KBM-7 (cell line): ENCODE measurements at places on chromosomes 5 and 9.
A peak's percentile ranks its signal among the peaks of the same experiment; 100 is the strongest.

- no peak for DNase-seq
Measured at GRCh38 chr9:81384911-81385310, 304.4 kb downstream of the TLE1 start.

DNA sequence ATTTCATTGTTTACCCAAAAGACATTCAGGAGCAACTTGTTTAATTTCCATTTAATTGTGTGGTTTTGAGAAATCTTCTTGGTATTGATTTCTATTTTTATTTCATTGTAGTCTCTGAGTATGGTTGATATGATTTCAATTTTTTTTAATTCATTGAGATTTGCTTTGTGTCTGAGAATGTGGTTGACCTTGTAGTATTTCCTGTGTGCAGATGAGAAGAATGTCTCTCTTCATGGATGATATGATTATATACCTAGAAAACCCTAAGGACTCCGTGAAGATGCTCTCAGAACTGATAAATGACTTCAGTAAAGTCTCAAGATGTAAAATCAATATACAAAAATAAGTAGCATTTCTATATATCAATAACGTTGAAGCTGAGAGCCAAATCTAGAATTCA, 202.4 kb upstream of the CDH9 start:
- no peak for DNase-seq

DNA sequence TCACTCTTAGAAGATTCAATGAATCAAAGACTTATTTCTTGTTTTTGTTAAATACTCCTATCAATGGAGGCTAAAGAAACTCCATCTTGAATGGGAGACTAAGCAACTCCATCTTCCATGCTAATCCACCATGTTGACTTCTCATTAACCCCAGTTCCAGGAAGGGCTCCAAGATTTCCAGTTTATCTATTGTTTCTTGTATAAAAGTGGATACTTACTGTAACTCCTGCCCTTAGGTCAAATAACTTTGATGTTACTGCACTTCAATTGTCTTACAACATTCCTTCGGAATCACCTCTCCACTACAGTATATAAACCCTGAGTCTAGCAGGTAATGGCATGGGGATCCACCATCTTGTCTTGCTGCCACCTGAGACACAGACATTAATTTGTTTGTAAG, 63.0 kb downstream of the PUM3 start:
- DNase-seq, result no peak

- DNase-seq, result no peak
Measured at GRCh38 chr9:107541523-107541922, 52.0 kb upstream of the KLF4 start.

GRCh38 chr9:36837431-36838405, 196.3 kb downstream of the PAX5 start:
- no peak for DNase-seq

GRCh38 chr9:135909371-135909770, 2.0 kb upstream of the CAMSAP1 start:
- DNase-seq, result no peak

GRCh38 chr5:164518067-164518740, 1012.8 kb downstream of the MAT2B start:
- DNase-seq, result peak; percentile 44

DNA sequence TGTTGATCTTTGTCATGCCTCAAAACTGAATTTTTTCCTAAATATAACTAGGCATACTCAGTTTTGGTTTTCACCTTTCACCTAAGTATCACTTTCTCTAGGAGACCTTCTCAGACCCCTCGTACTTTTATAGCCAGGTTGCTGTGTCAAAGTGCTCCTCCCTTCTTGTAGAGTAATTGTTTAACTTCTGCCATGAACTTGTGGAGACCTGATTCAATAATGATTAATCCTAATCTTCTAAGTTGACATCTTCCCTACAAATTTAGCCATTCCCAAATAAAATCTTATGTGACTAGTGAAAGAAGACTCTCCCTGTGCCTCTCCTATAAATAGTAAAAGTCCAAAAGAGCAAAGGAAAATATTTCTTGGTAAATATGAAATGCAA, 159.8 kb downstream of the SPATA31D1 start:
- no peak for DNase-seq

DNA sequence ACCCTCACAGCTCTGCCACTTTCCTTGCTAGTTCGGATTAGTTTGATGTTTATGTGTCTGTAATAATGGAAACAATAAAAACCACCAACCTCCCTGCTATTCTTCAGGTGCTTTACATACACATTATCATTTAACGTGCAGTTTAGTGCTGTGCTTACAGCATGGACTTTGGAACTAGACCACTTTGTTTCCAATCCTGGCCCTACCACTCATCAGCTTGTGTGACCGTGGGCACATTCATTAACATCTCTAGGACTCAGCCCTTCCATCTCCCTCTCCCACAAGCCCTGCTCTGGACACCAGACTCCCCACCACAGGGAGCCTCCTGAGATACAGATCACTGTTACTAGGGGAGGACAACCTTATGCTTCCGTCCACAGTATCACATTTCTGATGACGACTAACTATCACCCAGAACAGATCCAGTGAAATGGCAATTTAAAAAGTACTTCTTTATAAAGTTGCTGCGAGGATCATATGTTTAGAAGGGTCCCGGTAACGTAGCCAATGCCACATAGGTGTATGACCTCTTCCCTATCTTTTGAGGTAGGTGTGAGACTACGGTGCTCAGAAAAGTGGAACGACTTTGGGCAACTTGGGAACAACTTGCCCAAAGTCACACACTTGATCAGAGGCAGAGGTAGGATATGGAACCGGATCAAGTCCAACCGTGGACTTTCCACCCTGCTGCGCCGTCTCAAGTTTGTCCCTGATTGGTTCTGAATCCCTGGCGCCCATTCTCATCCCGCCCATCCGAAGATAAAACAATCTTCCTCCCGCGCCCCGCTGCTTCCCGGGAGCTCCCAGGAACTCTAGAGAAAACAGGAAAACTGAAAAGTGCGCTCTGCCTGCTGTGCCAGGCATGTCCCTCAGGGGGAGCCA, 132.4 kb upstream of the NIPBL start:
- no peak for DNase-seq

DNA sequence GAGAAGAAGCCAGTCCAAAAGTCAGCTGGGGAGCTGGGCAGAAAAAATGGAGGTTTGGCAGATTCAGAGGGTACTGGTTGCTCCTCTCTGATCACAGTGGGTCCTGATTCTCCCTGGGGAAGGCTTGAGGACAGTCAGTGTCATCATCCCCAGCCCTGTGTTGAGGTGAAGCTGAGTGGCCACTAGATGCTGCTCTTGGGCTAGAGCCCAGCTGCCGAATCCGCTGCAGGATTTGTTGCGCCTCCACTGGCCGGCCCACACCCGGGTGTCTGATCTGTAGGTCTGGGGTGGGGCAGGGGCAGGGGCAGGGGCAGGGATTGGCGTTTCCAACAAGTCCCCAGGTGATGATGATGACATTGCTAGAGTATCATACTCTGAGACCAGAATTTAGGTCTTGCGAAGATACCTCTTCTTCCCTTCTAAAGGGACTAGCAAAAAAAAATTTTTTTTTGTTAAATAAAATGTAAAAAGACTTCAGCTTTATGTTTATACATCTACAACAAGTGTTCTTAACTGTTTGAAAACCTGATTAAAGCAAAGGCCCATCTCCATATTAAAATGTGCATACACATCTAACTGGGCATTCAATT, 106.8 kb downstream of the PDE6A start:
- peak; percentile 53 for DNase-seq

DNA sequence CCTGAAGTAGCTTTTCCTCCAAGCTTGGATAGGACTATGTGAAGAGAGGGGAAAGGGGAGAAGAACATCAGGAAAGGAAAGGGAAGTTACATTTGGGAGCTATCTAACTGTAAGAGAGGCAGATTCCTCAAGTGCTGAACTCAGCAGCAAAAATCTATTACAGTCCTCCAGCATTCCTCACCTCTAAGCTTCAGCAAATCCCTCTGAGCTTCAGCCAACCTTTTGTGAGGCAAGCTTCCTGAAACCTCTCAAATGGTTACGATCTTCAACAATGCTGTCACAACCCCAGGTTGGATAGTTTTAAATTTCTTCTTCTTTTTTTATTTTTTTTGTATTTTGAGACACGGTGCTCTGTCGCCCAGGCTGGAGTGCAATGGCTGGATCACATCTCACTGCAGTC, 2.5 kb upstream of the RNF38 start:
- no peak for DNase-seq

DNA sequence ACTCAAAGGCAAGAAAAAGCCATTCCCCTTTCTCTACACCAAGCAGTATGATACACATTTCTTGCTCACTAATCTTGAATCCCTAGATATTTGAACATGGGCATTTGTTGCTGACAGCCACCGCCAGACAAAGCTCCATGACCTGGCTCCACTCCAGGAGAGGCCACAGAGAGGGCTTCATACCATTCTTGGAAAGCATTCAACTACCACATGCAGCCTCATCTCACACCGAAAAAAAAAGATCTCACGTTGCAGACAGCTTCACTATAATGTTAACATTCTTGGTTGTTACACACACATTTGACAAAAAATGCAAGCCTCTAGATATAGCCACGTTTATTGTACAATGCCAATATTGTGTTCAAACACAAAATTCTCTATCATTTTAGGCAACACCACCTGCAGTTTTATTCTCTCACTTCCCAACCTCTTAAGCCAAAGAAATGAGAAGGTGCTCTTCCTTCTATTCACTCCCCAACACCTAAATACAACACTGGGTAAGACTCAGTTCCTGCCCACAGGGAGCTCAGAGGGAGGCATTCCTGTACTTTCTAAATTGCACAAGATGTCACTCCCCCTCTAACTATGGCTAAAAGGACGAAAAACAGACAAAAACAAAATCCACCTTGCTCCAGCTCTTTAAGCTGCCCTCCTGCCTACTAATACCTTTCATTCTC, 222.4 kb downstream of the TSSK1B start:
- no peak for DNase-seq

DNA sequence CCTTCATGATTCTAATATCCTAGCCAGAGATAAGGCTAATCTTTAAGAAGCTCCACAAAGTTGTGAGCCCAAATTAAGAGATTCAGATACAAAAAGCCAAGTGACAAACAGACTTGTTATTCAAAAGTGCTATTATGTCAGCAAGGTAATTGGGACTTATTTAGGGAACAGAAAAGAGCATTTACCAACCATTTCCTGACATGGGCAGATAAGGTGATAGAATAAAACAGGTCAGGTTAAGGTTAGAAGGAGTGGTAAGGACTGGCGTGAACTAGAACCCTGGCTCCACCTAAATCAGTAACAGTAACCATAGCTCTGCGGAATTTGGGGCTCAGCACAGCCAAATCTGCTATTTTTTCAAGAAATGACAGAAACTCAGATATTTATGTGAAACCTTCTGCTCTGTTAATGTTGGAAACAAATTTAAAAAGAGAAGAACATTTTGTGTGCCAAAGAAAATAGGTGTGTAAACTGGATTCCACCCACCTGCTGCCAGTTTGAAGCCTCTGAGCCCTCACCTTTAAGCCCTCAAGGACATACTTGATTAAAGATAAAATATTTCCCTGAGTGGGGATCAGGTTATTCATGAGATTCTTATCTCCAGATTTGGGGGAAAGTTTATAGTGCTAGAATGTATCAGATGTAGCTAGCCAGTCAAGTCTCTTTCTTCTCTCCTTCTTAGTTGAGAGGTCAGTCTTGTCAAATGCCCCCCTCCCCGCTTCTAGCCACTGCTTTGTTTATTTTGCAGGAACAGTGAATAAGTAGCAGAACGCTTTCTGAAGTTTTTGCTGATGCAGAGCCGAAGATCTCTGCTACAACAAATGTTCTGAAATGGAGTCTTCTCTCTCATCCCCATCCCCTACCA, 10.2 kb upstream of the ERMP1 start:
- DNase-seq, result no peak

GRCh38 chr9:113988385-113989016, 89.6 kb downstream of the AMBP start:
- no peak for DNase-seq

DNA sequence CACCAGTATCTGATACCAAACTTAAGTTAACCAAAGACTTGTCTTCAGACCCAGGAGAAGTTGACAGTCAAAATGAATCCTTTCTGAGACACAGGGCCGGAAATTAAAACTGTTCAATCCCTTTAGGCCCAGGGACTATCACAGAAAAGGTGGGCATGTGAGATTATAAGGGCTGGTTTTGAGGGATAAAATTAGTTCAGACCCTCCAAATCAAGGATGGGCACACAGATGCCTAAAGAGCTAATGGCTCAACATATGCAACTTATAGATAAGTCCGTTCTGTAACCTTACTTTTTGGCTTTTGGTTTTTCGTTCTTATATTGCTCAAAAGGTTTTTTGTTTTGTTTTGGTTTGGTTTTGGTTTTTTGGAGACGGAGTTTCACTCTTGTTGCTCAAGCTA, 129.6 kb upstream of the ABCA1 start:
- DNase-seq, result no peak

- DNase-seq, result no peak
Measured at GRCh38 chr9:1047591-1048230, 2.4 kb upstream of the DMRT2 start.

DNA sequence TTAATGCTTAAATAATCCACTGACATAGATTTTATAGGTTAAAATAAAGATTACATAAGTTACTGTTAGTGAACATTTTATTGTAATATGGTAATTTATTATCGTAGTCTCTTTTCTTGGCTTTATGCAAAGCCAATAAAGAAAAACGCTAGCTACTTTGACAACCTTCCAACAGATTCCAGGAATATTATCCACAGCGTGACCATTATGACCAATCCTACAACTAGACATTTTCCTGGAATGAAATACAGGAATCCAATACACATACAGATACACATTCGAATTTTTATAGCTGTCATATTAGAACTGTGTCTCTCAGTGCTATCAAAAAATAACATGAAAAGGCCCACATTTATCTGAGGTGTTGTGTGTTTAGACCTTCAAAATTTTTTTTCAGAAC, 13.1 kb downstream of the RPS23 start:
- DNase-seq, result no peak

- no peak for DNase-seq
Measured at GRCh38 chr5:36945687-36946086, 69.1 kb downstream of the NIPBL start.

DNA sequence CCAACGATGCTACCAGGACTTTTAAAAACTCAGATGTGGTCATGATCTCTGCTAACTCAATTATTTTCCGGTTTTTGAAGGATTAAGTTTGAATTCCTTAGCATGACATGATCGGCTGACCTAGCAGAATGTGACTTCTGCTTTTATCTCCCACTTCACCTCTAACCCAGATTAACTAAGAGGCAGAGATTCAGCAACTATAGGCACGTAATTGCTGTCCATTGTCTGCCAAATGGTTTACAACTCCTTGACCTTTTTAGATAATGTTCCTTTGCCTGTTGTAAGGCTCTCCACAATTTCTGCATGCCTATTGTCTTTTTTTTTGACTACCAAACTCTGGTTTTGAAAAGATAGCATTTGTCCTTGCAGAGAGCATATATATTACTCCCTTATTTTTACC, 268.2 kb downstream of the BRINP1 start:
- DNase-seq, result no peak

GRCh38 chr5:66560371-66560770, 35.8 kb upstream of the MAST4 start:
- no peak for DNase-seq
